Fibroblast of upper back skin (primary cell): ENCODE measurements at places on chromosomes 7 and 10.

- peak; percentile 56 for DNase-seq
Measured at GRCh38 chr10:10540398-10540797, 477.3 kb upstream of the CELF2 start.

GRCh38 chr7:28166982-28167715 lies 13.4 kb downstream of the JAZF1 start:
- peak; percentile 52 for DNase-seq

DNA sequence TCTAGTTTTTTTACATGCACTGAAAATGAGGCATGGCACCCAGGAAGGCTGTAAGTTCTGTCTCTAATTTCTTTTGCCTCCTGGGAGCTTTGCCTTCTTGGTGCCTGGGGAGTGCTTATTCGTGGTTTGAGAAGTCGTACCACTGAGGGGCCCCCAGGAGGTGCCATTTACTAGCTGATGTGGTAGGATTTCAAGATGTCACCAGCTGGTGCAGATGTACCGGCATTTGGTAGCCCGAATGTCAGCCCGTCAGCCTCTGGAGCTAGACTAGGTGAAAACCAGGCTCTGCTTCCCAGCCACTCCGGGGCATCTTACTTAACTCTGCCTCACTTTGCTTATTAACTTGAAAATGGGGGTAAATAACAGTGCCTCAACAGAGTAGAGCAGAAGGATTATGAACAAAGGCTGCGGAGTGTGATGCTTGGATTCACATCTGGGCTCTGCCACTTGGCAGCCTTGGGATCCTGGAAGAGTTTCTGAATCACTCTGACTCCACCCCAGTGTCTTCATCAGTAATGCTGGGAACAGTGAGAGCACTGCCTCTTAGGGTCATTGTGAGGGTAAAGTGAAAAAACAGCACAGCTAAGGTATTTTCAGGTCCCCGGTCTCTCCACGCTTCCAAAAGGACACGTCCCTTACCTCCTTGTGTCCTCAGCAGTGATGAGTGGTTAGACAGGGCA lies 31.4 kb upstream of the BTBD16 start:
- DNase-seq = peak; percentile 54

GRCh38 chr10:91077549-91078071 lies 142.9 kb upstream of the PCGF5 start:
- peak; percentile 24 for DNase-seq

DNA sequence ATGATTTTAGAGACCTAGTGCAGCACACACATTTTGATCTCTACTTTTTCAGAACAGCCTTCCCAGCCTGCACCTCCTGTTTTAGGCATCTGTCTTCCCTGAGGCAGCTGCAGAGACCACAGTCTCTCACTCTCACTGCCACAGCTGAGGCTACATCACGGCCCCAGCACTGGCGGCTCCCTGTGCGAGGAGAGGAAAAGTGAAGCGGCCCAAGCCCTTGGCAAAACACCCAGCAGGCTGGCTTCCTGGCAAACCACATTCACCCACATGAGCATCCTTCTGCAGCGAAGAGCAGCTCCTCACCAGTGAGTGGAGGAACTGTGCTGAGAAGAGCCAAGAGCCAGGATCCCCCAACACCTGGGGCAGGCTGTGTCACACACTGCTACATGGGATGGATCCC lies 14.0 kb downstream of the HUS1 start:
- DNase-seq = no peak

GRCh38 chr10:17007418-17007770 lies 122.2 kb downstream of the CUBN start:
- DNase-seq = no peak

DNA sequence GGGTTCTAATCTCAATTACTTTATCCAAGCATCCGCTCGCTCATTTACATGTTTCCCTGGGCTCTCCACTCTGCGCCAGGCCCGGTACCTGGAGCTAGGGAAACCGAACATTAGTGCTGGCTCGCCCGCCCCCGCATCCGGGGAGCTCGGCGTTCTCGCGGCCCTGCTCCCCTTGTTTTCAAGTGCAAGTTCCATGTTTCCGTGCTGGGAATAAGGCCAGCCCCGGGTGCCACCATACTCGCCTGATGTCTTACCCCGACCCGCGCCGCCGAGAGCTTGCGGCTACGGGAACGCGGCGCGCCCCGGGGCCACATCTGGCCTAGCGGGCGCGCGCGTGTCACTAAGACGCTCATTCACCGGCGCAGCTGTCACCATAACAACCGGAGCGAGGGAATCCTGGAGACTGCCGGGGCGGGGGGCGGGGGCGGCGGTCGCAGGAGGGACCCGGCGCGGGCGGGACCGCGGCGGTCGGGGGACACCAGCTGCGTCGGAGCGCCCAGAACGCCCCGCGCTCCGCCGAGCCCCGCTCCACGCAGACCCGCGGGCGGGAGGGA lies at the start of gene NEURL1:
Gene NEURL1 (plus strand): TSS at position 344 of the 554 bp plus-strand sequence. CDS start 683 bp downstream, outside the sequence.
- DNase-seq = no peak

DNA sequence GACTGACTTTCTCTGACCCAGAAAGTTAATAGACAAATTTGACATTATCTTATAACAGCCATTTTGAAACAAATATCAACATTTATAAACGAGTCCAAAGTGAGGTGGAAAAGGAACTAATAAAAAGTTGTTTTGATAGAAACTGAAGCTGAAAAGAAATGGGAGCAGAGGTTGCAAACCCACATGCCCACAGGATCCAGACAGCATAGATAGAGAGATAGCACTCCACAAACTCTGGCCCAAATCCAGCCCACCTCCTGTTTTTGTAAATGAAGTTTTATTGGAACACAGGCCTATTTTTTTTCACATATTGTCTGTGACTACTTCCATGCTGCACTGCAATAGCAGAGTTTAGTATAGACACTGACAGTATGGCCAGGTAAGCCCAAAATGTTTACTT lies 171.9 kb downstream of the PRKG1 start:
- no peak for DNase-seq

DNA sequence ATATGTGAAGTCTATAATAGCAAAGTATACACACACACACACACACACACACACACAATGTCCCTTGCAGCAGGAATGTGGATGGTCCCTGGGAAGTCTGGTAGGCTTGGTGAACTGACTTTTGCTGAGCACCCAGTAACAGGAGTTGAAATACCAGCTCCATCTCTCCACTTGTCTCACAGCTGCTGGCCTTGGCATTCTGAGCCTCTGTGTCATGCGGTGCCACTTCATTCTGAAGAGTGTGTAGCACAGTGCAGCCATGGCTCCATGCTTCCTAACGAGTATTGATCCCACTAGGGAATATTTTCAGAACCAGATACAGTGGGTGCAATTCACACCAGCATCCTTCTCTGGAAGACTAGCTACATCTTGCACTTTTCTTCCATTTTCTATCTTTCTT lies 192.4 kb downstream of the ADARB2 start:
- no peak for DNase-seq

- DNase-seq = no peak
Measured at GRCh38 chr7:132571970-132572369, 4.3 kb downstream of the PLXNA4 start.

DNA sequence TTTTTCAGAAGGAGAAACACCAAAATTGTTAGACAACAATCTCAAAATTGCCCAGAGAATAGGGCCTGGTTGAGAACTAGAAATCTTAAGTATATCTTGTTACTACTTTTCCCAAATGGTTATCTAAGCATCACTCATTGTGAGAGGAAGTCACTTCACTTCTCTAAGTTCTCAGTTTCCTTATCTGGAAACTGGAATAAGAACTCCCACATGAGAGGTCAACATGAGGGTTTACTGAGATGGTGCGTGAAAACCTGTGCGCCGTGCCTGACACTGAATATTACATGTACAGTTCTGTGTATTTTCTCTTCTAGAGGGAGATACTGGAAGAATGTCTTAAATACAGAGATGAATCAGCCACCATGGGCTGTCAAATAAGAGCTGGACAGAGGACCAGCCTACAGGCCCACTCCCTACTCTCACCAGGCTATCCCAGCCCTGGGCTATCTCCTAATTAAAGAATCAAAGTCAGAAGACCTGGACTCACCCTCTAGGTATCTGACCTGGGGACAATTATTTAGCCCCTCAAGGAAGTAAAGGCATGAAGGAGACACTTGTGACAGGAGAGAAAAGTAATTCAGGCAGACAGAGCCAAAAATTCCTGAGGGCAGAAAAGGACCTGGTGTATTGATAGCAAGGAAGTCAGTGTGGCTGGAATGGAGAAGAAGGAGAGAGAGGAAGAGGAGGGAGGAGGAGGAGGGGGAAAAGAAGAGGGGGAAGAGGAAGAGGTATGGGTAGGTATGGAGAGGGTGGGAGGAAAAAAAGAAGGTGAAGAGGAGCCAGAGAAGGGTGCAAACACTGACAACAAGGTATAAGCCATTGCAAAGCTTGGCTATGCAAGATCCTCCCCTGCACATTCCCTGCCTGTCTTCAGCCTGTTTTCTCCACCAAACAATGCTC lies 44.9 kb downstream of the CCDC71L start:
- no peak for DNase-seq

DNA sequence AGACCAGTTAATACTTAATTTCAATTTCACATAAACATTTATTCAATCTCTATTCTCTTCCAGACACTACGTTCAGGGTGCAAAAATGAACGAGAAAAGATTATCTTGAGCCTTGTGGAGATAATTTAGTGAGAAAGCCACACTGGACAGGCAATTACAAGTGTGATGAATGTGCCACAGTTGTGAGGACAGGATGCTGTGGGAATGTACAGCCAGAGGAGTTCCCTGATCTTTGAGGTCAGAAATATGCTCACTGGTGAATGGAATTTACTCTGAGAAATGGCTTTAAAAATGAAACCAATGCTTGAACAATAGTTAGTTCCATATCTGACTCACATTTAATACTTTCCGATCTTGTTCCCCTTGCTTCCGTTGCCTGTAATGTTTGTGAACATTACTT lies 864.8 kb downstream of the GATA3 start:
- DNase-seq = no peak

DNA sequence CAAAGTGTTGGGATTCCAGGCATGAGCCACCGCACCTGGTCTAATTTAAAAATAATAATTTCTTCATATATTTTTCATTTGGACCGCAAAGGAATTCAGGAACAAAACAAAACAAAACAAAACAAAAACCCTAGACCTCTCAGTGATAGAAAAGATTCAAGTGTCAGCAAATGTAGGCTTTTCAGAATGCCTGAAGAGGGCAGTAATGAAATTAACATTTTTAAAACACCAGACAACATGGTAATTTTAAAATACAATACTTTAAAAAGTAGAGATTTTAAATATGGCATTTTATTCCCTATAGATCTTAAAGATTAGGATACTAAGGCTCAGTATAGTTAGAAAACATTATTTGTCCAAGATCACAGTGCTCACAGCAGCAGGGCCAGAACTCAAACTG lies 36.6 kb downstream of the DNMBP start:
- DNase-seq = no peak

DNA sequence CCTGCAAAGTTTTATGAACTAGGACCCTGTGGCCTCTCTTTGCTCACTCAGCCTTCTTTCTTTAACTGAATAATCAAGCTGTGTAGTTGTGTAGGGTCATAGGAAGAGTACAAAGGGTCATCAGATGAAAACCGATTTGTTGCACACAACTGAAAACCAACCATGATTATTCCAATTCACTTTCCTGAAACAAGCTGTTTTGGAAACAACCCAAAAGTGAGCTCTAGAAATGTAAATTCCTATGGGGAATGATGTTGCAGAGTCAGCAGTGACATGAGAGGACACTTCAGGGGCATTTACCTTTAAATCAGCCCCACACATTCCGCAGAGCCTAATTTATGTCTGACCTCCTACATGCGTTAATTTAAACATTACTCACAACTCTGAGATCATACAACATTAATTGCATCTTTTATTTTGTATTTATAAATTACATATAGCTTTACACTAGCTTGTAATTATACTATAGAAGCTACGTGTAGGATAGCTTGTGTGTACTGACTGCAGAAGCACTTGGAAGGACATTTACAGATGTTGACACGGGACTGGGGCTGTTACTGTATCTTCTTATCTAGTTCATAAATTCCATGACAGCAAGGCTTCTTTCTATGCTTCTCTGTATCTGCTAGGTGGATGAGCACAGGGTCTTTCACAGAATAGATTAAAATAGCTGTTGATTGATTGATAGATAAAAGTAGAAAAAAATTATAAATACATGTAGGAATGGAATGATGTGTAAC lies 139.9 kb upstream of the AKR1E2 start:
- no peak for DNase-seq

DNA sequence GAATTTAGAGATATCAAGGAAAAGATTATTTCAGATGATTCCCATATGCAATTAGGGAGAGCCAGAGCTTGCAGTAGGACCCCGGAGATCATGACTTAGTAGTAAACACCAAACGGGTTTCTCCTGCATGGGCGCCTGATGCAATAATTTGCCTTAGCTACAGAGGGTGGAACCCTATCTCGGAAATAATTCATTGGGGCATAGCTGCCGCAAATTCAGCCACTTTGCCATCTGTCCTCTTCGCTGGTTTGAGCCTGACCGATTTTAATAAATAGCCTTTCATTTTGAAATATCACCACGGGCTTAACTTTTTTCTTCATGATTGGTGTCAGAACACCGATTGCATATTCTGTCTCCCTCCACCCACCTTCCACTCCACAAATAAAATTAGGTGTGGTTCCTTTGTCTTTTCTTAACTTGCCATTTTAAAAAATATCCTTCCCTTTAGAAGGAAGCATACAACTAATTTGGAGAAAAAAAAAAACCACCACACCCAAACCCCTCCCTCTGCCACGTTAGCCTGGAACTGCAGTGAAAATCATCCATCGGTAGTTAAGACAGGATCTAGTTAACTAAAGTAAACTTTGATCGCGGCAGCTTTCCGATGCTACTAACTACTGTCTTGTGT lies 1.4 kb downstream of the GARS1 start:
- DNase-seq = peak; percentile 65

- DNase-seq = peak; percentile 34
Measured at GRCh38 chr10:43390759-43391158, 18.2 kb downstream of the HNRNPF start.

DNA sequence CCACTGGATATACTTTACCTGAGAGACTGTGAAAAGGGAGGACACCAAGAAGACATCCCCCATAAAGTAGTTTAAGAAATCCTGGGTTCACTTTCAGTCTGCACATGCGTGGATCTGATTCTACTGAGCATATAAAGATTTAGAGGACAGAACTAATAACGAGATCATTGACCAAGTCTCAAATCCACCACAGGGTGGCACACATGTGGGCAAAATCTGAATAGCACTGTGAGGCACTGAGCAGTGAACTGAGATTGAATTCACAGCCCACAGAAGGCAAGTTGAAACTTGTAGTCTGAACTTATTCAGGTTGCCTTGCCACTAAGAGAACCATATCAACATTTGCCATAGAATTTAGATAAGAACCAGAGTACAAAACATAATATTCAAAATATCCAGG lies 818.6 kb downstream of the GRID1 start:
- peak; percentile 14 for DNase-seq

GRCh38 chr7:40301486-40302068 lies 166.8 kb downstream of the SUGCT start:
- DNase-seq = peak; percentile 64

- peak; percentile 48 for DNase-seq
Measured at GRCh38 chr10:60916025-60916424, 28.0 kb downstream of the RHOBTB1 start.

- peak; percentile 66 for DNase-seq
Measured at GRCh38 chr7:74483402-74484336, 30.0 kb downstream of the GTF2IRD1 start.

- DNase-seq = no peak
Measured at GRCh38 chr10:10259013-10259412, 758.7 kb upstream of the CELF2 start.
